ENCODE measurements at places on chromosomes 2 and 18.

GRCh38 chr2:204776781-204777559, 231.7 kb downstream of the PARD3B start:
- DNase-seq = no peak

DNA sequence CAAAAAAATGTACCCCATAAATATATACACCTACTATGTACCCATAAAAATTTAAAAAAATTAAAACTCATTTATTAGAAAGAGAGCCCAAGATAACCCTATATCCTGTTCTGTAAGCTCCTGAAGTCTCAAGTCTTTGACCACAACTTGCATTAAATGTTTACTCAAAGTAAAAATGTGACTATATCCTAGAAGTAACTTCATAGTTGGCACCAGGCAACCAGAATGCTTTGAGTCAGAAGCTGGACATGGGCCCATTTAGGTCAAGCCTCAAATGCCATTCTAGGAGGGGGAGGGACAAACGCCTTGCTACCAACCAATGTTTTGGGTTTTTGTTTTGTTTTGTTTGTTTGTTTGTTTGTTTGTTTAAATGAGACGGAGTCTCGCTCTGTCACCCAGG, 9.3 kb upstream of the TBC1D8 start:
- DNase-seq = no peak

DNA sequence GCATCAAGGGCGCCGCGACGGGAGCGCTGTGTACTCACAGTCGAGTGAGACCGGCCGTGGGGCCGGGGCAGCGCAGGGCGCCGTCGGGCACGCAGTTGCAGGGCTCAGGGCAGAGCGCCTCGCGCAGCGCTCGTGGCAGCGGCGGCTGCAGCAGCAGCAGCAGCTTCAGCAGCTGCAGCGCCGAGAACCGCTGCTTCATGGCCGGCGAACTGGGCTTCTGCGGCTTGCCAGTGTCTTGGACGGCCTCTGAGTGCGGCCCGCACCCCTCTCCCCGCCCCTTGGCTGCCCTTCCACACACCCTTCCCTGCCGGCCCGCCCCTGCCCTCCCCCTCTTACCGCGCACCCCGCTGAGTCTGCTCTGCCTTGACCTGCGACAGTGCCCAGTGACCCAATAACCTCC, at the start of gene LHCGR:
Gene LHCGR (minus strand): TSS at position 252 of the 400 bp plus-strand sequence. CDS start 53 bp downstream, at position 199.
- DNase-seq = no peak

DNA sequence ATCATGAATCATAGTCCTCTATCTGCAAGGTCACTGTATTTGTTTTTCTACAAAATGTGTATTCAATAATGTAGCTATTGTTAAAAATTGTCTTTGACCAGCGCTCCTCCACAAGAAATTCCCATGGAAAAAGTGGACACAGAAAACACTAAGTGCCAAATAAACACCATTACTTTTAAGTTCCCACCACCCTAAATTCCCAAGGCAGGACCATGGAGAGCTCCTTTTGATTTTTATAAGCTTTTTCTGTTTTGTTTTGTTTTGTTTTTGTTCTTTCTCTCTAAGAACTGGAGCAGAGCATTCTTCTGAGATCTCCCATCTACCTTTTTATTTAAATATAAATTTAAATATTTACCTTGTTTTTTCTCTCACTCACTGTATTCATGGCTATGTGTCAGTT, 44.5 kb downstream of the LRATD1 start:
- no peak for DNase-seq

DNA sequence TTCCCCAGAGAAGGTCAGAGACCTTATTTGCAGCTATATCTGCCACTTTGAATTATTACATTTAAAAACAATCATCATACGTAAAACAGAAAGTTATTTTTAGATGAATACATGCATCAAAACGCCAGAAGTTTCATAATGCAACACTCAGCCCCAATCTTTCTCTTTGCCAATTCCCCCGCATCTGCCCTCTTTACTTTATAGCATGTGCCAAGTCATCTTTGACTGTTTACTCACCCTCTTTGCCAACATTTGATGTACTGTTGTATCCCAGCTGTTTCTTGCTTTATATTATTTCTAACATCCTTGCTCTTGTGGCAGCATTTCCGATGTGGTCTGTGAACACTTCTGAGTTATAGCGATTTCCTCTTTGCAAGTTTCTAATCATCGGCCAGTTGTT, 86.2 kb downstream of the CRIM1 start:
- DNase-seq = peak; percentile 18

GRCh38 chr2:241606186-241606585, 30.8 kb downstream of the THAP4 start:
- DNase-seq = no peak

DNA sequence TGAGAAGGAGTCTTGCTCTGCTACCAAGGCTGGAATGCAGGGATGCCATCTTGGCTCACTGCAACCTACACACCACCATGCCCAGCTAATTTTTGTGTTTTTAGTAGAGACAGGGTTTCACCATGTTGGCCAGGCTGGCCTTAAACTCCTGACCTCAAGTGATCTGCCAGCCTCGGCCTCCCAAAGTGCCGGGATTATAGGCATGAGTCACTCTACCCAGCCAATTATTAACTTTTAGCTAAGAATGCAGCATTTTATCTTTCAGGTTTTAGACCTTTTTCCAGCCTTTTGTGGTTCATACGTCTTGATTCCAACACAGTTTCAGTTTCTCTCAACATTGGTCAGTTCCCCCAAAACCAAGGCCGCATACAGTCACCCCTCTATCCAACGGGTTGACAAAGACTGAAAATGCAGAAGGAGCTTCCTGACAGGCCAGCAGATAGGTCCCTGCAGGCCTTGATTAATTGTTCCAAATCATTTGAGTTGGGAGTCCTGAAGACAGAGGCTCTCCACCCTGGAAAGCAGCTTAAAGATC, 262.2 kb upstream of the KLHL29 start:
- no peak for DNase-seq

DNA sequence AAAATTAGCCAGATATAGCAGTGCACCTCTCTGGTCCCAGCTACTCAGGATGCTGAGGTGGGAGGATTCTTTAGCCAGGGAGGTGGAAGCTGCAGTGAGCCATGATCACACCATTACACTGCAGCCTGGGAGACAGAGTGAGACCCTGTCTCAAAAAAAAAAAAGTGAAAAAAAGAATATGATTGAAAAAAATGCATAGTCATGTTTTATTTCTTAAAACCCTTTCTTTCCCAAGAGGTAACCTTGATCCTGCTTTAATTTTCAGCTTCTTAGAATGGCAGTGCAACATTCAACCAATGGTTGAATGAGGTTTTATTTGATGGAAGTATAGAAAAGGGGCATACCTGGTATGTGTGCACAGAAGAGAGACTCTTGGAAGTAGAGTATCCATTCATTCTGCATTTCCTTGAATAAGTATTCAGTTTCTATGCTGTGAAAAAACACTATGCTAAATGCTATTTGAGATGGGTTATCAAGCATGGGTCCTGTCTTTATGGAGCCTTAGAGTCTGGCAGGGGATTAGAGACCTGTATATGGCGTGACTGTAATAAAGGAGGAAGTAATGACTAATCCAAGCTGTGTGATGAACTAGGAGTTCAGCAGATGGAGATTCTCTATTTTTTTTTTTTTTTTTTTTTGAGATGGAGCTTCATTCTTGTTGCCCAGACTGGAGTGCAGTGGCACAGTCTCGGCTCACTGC, 146.3 kb downstream of the WDSUB1 start:
- DNase-seq = no peak

- DNase-seq = no peak
Measured at GRCh38 chr2:96816836-96817702, 1.0 kb downstream of the CNNM3 start.

DNA sequence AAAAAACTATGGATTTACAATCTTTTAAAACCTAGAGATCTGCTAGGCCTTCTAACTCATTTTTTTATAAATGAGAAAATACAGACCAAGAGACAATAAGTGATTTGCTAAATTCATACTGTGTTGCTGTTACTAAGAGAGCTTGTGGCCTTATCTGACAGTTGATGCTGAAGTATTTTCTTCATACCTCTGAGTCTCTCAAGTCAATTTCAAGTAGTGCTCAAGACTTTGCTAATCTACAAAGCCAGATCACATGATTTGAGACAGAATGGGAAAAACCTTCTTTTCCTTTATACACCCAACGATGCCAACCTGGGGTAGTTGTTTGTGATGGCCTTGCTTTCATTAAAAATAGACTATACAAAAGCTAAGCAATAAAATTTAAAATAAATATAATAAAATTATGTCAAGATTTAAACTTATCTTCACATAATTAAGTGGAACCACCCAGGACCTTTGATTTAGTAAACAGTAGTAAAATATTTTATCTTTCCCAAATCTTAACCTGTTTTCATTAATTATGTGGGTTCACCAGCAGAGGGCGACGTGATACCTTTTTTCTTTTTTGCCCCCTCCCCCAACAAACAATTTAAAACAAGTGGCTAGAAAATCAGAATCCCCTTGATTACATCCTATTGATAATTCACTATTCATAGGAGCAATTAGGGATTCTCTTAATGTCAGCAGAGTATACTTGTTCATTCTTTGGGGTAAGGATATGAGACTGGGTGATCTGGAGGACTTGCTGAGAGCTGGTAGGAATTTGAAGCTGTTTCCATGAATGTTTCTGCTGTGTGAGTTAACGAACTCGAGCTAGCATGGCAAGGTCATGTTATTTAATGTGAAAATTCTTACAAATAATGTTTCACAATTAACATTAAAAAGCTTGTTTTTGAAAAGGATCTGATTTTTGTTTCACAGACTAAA, 49.6 kb upstream of the SLC5A7 start:
- peak; percentile 41 for DNase-seq

- no peak for DNase-seq
Measured at GRCh38 chr2:234703258-234703657, 206.4 kb upstream of the ARL4C start.

GRCh38 chr18:45237343-45238098, 377.8 kb upstream of the SLC14A2 start:
- DNase-seq = no peak

GRCh38 chr2:72024451-72025175, 123.0 kb downstream of the CYP26B1 start:
- DNase-seq = no peak

DNA sequence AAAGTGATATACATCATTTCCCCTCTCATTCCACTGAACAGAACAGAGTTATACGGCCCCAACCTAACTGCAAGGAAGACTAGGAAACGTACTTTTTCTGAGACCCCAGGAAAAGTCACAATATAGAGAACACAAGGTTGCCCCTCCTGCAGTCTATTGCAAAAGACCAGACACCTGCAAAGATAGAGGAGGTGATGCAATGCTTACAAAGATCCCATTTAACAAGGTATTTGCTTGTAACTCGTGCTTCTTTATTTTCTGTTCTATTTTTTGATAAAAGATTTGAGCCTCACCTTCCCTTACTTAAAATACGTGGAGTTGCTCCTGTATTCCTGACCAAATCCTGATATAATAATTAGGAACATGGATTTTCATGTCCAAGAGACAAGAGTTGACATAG, 793.0 kb upstream of the ID2 start:
- DNase-seq = no peak

GRCh38 chr2:212328136-212328535, 210.5 kb downstream of the ERBB4 start:
- DNase-seq = no peak

DNA sequence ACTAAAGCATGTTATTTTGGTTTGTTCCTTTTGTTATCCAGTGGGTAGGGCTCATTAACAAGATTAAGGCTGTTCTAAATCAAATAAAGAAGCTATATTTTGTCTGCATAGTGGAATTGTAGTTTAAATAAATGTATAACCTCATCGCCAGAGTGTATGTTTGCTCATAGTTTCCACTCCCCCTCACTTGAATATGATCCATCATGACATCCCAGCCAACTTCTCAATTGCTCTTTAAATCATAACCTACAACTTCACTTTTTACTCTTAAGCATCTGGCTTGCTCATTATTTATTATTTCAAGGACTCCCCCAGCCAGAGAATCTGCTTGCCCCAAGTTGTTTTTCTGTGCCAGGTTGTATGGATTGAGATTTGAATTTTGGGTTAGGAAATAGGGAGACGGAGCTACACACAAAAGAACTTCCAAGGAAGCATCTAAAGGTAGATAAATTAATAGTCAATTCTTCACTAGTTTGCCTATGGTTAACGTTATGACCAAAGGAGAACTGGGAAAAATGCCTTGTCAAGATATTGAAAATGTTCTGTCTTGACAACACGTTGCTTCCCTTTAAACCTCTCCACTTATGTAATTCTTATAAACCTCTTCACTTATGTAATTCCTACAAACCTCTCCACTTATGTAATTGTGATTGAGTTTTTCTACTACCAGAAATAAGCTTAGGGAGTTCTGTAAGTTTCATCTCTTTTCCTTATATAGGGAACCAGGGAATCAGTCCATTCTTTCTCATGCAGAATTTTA, 55.4 kb upstream of the UPP2 start:
- DNase-seq = no peak

DNA sequence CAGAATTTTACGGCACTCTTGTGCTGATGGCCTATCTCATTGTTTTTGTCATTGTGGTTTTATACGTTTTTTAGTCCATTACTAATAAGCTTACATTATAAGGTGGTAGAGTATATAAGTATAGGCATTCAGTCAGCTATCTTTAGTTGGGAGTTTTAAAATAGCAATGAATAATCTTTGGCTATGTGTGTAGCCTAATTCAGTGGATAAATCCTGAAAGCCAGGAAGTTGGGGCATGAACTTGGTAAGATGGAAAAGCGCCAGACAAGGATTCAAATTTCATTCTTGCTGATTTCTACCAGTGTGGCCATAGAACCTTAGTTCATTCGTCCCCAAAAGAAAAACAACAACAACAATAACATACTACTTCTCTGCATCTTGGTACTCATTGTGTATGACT, 31.2 kb downstream of the EPC2 start:
- no peak for DNase-seq
